ENCODE measurements at places on chromosomes 13 and 19.
A peak's percentile ranks its signal among the peaks of the same experiment; 100 is the strongest.

GRCh38 chr13:113671066-113672001 lies 4.3 kb downstream of the GRK1 start:
- no peak for DNase-seq

DNA sequence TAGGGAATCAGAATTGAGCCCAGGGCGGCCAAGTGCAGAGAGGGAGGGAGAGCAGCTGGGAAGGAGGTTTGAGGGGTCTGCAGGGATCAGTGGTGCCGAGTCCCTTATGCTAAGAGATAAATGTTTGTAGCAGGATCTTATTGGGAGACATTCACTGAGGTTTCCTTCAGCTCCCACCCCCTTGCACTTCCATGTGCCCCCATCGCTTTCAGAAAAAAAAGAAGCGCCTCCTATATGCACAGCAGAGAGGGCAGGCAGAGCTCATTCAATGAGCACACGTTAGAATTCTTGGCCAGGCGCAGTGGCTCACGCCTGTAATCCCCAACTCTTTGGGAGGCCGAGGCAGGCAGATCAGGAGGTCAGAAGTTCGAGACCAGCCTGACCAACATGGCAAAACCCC lies 28.0 kb downstream of the CYP4F2 start:
- DNase-seq: no peak

GRCh38 chr19:14495672-14496028 lies 277 bp downstream of the GIPC1 start:
- no peak for DNase-seq

GRCh38 chr13:45925151-45925550 lies 73.6 kb upstream of the SIAH3 start:
- peak; percentile 10 for DNase-seq

- DNase-seq: no peak
Observed at GRCh38 chr19:2942928-2943640, 1.7 kb downstream of the ZNF77 start.

DNA sequence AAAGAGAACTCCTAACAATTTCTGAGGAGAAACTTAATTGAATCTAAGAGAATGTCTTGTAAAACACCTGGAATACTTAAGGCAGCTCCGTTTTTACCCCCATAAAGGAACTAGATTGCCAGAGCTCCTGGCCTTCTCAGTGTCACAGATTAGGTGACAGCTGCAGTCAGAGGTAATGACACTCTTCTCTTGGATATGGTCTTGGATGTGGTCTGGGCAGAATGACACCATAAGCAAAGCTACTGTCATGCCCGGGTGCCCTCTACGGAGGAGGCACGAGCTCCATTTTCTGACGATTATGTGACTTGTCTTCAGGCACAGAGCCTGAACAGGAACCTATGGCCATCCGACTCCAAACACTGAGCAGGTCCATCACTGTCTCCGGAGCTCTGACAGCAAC lies 46.7 kb downstream of the STK24 start:
- no peak for DNase-seq

DNA sequence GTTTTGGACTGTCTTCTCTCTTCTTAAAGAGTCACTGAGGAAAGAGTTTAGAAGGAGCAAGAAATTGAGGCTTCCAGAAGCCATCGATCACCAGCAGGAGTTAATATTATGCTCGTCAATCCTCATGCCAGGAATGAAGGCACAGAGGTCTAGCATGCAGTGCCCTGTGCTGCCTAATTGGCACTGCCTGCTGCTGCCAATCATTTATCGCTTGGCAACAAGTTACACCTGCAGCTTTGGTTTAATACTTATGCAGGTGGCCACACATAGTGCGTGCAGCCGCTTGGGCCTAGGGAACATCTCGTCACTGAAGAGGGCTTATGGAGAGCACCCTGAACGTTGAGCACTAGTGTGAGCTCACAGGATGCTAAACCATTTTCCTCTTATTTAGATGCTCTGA lies 2.7 kb upstream of the SOX1 start:
- no peak for DNase-seq

- peak; percentile 71 for DNase-seq
Observed at GRCh38 chr19:3801412-3802096, 15.4 kb upstream of the MATK start.

DNA sequence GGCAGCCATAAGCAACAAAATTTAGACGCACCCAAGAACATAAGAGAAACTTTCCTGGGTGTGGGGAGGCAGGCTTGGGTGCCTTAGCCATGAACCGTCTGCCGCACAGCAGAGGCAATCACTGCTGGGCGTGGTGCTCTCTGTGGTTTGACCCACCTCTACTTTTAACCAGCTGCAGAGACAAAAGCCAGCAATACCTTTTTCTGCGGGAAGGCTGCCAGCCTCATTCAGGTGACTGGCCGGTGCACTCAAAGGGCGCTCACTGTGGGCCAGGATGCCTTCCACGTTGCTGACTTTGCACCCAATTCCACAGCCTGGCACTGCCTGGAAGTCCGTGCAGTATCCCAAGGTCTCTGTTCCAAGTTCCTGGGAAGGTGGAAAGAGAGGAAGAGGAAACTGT lies 69.1 kb downstream of the ATP7B start:
- DNase-seq: peak; percentile 47

DNA sequence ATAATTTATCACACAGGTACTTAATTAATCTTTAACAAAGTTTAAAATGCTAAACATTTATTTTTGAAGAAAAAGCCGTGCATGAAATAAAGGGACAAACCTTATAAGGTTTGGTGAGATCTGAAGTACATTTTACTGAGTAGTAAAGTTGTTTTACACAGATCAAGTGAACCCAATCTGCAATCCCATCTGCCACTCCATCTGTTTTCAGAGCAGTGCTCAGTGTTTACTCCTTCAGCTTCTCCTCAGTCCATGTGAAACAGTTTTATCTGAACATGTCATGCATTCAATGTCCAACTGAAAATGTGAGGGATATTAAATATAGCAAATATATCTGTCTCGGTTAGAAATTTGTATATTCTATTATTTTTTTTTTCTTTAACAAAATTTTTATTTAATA lies 166.8 kb downstream of the MAB21L1 start:
- no peak for DNase-seq

- DNase-seq: no peak
Observed at GRCh38 chr13:104975272-104975671, 1560.2 kb downstream of the EFNB2 start.

GRCh38 chr19:10516671-10517286 lies 468 bp downstream of the S1PR5 start:
- peak; percentile 36 for DNase-seq

DNA sequence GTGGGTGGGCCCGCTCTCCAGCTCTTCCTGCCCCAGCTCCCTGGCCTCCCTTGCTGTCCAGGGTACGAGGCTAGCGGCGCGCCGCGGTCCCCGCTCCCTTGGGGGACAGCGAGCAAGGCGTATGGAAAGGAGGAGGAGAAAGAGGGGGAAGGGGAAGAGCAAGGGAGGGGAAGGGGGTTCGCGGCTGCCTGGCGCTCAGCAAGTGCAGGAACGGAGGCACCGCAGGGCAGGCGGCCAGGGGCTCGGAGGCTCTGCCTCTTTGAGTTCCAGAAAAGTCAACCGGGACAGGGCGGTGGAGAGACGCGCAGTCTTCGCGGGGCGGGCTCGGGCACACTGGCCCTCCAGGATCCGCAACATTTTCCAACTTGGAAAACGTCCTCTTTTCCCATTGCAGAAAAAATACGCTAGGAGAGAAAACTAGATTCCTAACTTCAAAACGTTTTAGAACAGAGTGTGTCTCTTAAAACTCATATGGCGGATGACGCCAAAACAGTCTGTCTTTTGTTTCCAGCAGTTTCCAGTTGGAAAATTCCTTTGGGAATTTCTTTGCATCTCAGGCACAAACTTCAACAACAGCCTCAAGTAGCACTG lies 23.1 kb upstream of the TNFRSF19 start:
- DNase-seq: no peak

GRCh38 chr19:55149078-55150003 lies at the start of gene TNNT1:
Gene TNNT1, minus strand, starts transcription at chr19:55149206. Its CDS starts 2,049 bp downstream, at chr19:55147157.
- DNase-seq: no peak

DNA sequence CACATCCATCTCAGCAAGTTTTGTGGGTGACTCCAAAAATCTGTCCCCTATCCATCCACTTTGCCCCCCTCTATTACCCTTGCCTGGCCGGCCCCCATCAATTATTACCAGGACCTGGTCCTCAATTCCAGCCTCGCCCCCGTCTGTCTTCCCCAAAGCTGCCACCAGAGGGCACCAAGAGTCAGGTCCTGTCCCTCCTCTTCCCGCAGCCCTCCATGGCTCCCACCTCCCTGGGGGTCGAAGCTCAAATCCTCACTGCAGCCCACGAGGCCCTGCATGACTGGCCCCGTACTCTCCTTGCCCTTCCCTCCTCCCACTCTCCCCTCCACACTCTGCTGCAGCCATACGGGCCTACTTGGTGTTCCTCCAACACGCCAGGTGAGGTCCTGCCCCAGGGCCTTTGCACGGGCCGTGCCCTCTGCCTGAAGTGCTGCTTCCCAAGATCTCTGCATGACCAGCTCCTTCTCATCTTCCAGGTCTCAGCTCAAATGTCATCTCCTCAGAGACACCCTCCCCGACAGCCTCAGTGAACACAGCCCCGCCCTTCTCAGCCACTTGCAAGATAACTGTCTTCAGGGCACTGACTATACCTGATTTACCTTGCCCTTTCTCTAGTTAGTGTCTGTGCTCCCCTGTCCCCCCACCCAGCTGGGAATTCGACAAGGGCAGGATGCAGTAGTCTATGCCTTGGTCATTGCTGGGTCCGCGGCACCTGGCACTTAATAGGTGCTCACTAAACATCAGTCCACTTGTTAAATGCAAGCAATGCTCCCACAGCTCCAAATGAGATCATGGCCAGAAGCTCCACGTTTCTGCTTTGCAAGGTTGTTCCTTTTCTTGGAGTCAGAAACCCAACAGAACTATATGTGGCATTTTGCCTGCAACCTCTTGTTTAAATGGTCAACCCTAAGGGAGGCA lies 16.8 kb upstream of the SEMA6B start:
- DNase-seq: peak; percentile 50

GRCh38 chr19:46626446-46626845 lies 1.6 kb upstream of the PTGIR start:
- no peak for DNase-seq

DNA sequence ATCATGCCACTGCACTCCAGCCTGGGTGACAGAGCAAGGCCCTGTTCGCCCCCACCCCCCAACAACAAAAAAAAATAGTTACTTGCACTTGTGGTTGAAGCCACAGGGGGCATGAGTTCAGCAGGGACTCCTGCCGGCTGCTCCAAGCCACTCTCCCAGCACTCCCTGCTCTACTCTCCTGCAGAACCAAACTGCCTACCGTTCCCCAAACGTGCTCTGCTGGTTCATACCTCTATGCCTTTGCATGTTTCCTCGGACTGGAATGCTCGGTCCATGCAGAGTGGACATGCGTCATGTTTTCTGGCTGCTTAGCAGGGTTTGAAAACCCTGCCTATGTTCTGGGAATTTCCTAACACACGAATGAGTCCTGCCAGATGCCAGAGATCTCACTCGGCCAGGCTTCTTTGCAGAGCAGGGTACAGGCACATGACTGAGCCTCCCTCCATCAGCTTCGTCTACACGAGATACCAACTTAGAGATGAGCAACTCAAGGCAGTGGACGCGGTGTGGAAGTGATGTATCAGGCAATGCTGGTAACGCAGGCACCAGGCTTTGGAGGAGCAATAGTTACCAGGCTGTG lies 8.5 kb upstream of the SLC25A15 start:
- no peak for DNase-seq

GRCh38 chr13:80448725-80449124 lies 107.8 kb upstream of the SPRY2 start:
- no peak for DNase-seq

DNA sequence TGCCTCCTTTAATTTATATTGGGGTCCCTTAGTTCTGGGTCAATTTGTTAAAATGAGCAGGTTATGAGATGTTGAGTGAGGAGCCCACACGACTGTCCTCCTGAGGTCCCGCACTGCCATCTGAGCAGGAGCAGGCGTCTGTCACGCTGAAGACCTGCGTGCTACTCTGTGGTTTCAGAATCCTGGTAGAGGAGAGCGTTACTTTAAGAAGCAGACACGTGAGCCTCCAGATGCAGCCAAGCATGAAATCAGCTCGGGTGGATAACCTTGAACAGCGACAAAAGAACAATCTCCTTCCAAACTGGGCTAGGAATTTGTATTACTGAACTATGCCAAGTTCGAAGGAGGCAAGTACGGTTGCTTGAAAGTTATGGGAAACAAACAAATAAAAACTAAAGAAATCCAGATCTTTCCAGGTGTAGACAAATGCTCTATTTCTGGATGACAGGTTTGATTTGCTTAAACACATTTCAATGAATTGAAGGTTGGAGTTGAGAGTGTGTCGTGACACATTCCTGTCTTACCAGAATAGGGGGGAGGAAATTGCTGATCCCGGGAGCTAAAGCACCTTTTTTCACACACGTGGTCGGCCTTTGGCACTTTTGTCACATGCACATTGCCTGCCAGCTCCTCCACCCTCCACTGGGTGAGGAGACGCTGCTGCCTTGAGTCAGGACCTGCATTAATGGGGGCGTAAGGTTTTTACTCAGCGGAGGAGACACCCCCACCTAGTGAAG lies 945.5 kb upstream of the SLC10A2 start:
- no peak for DNase-seq

DNA sequence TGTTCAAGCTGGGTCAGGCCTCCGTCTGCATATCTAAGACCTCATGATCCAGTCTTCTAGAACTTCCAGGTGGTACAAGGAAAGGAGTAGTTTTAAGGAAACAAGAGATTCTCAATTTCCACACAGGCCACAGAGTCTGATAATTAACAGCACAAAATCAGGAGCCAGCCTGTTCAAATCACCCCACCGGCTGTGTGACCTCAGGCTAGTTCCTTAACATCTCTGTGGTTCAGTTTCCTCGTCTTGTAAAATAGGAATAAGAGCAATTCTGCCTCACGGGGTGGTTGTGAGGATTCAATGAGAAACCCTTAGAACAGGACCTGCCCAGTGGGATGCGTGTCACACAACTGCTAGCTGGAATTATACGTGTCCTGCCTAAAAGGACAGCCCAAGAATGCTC lies 25.6 kb downstream of the FCGBP start:
- no peak for DNase-seq

DNA sequence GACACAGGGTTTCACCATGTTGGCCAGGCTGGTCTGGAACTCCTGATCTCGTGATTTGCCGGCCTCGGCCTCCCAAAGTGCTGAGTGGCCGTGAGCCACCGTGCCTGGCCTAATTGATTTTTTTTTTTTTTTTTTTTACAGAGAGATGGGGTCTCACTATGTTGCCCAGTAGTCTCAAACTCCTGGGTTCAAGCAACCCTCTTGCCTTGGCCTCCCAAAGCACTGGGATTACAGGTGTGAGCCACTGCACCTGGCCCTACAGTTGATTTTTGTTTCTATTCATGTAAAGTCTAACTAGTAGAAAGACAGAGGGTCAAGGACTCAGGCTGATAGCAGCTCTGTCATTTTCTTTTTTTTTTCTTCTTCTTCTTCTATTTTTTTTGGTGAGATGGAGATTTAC lies 21.8 kb downstream of the FGF21 start:
- no peak for DNase-seq

GRCh38 chr13:98984118-98984517 lies 6.3 kb upstream of the DOCK9 start:
- peak; percentile 23 for DNase-seq

DNA sequence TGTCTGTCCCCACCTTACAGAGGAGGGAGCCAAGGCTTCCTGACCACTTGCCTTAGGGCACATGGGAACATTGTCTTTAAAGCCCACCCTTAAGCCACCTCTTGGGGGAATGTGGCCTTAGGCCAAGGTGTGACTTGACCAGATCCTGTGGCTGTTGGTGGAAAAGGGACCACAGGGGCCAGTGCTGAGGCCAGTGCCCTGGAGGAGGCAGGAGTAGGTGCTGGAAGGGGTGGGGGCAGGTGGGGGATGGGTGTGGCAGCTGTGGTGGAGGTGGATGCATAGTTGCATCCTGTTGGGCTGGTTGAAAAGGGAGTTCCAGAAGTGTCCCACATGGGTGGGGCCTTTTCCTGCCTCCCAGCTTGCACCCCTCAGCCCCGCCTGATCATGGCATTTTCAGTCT lies 44.8 kb downstream of the DNM2 start:
- DNase-seq: no peak

- DNase-seq: no peak
Observed at GRCh38 chr19:5075597-5075996, 106.7 kb downstream of the KDM4B start.

All from DMS53 (cell line).